ENCODE measurements at places on chromosomes 6 and 20.
A peak's percentile ranks its signal among the peaks of the same experiment; 100 is the strongest.

DNA sequence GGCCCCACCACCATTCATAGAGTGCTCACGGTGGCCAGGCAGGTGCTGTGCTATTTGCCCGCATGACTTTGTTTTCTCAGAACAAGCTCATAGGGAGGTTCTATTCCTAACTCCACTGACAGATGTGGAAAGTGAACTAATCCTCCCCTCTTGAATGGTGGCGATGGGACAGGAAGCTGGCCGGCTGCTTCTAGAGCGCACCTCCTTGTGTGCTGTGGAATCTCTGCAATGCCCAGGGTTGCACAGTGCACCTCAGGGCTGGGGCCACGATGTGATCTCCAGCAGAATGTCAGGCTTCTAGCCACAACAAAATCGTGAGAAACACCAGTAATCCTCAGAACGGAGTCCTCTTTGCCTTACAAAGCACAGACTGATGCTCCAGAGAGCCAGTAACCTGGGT is 53.8 kb upstream of the SLC22A23 start:
- DNase-seq = no peak

- no peak for DNase-seq
Observed at GRCh38 chr20:23436681-23437080, 2.8 kb upstream of the CSTL1 start.

DNA sequence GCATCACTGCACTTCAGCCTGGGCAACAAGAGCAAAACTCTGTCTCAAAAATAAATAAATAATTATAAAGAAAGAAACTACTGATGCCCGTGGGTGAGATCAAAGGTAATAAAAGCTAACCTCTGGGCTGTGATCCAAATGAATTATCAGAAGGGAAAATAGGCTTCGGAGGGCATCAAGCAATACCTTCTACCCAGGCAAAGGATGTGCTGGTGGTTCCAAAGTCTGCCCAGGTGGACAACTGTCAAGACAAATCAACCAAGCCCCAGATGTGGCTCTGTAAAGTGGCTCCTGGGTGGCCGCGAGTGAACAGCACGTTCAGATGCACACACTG is 95.6 kb downstream of the SCML4 start:
- DNase-seq = no peak

- no peak for DNase-seq
Observed at GRCh38 chr6:41075651-41076626, 3.2 kb downstream of the NFYA start.

DNA sequence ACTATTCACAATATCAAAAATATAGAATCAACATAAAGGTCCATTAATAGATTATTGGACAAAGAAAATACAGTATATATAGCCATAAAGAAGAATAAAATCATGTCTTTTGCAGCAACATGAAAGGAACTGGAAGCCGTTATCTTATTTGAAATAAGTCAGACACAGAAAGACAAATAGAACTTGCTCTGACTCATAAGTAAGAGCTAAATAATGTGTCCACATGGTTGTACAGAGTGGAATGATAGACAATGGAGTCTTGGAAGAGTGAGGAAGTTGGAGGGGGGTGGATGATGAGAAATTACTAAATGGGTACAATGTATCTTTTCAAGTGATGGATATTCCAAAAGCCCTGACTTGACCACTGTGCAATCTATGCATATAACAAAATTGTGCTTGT is 613.5 kb downstream of the PHF3 start:
- DNase-seq = no peak

DNA sequence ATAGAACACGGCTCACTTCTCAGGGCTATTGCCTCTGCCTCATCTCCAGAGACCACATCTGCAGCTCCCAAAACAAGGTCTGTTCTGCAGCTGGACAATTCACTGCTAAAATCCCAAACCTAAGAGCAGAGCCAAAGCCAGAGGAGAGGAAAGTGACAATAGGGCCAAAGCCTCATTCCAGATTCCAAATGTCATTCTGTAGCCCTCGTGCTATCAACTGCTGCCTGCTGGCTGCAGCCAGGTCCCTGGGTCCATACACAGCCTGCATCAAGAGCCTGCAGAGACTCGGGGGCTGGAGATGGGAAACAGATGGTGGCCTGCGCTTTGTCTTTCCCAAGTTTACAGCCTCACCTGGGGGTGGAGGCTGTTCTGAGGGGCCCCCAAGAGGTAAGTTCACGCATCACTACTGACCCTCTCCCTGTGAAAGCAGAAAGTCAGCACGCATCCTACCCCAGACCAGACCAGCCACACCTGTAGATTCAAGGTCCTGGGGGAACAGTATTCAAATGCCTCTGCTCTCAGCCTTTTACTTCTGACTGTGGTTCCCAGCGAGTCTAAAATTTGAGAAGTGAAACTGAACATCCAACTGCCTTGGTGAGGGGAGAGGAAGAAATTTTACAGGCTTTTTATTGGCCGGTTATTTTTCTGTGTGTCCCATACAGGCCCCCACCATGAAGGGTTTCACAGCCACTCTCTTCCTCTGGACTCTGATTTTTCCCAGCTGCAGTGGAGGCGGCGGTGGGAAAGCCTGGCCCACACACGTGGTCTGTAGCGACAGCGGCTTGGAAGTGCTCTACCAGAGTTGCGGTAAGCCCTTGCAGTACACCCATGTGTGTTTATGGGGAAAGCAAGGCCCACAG is at the start of gene LY86:
TSS of gene LY86 (plus strand) at position 657 of the 860 bp plus-strand sequence. CDS start at position 672, 15 bp downstream.
- DNase-seq = no peak

GRCh38 chr20:8424010-8424409 is 291.9 kb downstream of the PLCB1 start:
- no peak for DNase-seq

DNA sequence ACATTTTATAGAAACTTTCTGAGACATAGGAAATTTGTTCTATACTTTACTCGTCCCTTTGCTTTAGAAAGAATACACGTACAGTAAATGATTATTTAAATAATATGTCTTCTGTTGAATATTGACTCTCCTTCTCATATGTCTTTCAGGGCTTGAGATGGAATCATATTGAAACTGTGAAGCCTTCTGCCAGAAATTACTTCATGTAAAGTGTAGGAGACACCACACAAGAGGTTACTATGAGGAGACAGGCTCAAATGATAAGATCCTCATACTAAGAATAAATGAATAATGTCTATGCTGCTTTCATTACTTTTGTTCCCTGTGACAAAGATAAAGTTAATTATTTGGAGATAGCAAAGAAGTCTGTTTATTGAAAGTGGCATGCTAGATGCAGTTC is 1240.3 kb upstream of the MAP3K7 start:
- DNase-seq = no peak

- peak; percentile 53 for DNase-seq
Observed at GRCh38 chr6:7267466-7268091, 45.4 kb downstream of the SSR1 start.

GRCh38 chr6:13080462-13081188 is 247.7 kb downstream of the TBC1D7 start:
- no peak for DNase-seq

DNA sequence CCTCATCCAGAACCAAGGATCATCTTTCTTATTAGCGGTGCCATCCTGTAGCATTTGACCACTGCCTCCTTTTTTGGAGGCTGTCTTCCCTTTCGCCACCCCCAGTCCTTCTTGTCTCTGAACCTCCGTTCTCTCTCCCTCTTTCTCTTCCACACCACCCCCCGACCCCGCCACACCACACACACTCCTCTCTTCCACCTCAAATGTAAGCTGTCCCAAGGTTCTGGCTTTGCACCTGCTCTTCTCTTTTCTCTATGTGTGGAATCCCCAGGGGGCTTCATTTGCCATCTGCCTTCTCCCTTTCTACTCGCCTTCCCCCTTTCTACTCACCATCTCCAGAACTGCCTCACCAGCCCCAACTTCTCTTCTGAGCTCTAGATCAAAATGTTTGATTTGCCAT is 111.3 kb upstream of the CDYL start:
- no peak for DNase-seq

DNA sequence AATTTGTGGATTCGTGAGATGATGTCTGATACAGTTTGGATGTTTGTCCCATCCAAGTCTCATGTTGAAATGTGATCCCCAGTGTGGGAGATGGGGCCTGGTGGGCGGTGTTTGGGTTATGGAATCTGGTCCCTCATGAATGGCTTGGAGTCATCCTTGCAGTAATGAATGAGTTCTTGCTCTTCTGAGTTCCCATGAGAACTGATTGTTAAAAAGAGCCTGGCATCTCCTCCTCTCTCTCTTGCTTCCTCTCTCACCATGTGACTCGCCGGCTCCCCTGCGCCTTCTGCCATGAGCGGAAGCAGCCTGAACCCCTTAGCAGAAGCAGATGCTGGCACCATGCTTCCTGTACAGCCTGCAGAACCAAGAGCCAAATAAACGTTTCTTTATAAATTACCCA is 30.5 kb upstream of the RPP40 start:
- no peak for DNase-seq

- DNase-seq = peak; percentile 59
Observed at GRCh38 chr20:32155017-32155981, 45.8 kb downstream of the TM9SF4 start.

GRCh38 chr20:63084563-63084927 is 77.8 kb upstream of the BHLHE23 start:
- DNase-seq = peak; percentile 7

GRCh38 chr6:149203509-149203908 is 114.0 kb upstream of the TAB2 start:
- DNase-seq = no peak

- peak; percentile 48 for DNase-seq
Observed at GRCh38 chr6:125310994-125311649, 9.4 kb upstream of the HDDC2 start.

GRCh38 chr6:5394280-5394679 is 133.0 kb downstream of the FARS2 start:
- DNase-seq = no peak

DNA sequence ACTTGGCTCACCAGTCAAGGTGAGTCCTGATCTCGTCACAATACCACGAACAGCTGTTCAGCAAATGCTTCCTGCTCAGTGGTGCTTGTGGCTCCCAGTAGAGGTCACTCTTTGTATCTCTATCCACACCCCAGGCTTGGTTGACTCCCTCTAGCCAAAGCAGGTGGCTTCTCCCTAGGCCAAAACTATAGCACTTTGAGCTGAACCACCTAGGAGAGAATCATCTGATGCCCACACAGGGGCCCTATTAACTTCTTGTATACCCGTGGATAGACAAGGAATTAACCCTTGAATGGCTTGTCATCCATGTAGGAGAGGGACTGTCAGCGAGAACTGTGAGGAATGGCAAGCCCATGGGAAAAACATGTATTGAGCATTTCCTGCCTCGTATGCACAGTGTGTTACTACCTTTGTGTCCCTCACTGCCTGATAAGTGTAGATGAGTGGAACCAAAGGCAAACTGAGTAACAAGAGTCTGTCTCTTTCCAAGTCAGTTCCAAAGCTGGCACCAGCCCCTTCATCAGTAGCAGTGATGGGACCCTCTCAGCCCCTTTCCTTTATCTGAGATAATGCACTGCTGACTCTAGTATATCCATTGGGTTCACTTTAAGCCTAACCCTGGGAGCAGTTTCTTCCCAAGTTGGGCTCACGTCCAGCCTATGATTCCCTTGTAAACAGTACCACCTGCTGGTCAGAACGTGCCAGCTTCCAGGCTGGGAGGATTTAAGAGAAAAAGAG is 42.5 kb downstream of the EIF2S2 start:
- DNase-seq = peak; percentile 74

- no peak for DNase-seq
Observed at GRCh38 chr6:4176907-4177306, 41.5 kb upstream of the ECI2 start.

GRCh38 chr6:148069256-148069655 is 273.4 kb upstream of the SASH1 start:
- DNase-seq = no peak

DNA sequence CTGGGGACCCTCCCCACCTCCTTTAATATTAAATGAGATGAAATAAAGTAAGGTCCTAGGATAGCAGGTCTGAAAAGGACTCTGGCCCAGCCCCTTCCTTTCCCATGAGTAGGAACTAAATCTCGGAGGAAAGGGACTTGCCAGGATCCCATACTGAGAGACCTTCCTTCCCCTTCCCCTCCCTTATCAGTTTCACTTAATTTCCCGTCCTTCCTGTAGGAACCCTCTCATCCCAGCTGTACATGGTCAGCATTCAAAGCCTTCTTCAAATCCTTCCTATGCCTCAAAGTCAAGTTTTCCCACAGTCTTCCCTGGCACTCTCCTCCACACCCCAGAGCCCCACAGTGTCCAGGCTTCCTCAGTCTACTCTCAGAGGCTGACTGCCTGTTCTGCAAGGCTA is 71.3 kb upstream of the MYL9 start:
- DNase-seq = no peak

DNA sequence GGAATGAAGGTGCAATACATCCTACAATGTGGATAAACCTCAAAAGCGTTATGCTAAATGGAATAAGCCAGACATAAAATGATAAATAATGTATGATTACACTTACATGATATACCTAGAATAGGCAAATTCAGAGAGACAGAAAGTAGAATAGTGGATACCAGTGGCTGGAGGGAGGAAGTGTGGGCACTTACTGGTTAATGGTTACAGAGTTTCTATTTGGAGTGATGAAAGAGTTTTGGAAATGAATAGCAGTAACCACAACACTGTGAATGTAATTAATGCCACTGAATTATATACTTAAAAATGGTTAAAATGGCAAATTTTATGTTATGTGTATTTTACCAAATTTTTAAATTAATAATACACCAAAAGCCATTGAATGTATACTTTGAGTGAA is 71.4 kb upstream of the CST7 start:
- no peak for DNase-seq

- no peak for DNase-seq
Observed at GRCh38 chr20:41443691-41444090, 77.1 kb upstream of the EMILIN3 start.

DNA sequence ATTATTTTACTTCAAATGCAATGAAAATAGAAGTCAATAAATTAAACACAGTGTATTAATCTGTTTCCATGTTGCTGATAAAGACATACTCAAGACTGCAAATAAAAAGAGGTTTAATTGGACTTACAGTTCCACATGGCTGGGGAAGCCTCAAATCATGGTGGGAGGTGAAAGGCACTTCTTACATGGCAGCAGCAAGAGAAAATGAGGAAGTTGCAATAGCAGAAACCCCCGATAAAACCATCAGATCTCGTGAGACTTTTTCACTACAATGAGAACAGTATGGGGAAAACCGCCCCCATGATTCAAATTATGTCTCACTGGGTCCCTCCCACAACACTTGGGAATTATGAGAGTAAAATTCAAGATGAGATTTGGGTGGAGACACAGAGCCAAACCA is 82.2 kb downstream of the GPR63 start:
- DNase-seq = no peak

- DNase-seq = no peak
Observed at GRCh38 chr6:142913036-142913510, 31.9 kb downstream of the HIVEP2 start.

Measured in iPS-NIHi11 (cell line).